ENCODE measurements at places on chromosomes 3 and 15.

DNA sequence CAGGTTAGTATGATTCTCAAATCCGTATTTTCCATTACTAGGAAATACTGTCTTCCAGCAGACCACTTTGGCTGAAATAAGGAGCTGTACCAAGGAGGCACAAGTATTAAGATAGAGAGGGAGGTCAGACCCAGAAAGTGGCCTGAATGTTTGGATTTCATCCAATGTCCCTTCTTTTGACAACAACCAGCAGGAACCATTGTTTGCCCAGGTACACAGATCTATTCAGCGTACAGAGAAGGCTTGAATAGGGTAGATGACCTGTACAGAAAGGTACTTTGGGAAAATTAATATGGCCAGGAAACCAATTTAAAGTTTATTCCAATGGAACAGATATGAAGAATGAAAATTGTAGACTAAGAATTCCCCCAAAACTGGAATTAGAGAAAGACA is 12.6 kb downstream of the MTHFS start:
- DNase-seq: no peak

DNA sequence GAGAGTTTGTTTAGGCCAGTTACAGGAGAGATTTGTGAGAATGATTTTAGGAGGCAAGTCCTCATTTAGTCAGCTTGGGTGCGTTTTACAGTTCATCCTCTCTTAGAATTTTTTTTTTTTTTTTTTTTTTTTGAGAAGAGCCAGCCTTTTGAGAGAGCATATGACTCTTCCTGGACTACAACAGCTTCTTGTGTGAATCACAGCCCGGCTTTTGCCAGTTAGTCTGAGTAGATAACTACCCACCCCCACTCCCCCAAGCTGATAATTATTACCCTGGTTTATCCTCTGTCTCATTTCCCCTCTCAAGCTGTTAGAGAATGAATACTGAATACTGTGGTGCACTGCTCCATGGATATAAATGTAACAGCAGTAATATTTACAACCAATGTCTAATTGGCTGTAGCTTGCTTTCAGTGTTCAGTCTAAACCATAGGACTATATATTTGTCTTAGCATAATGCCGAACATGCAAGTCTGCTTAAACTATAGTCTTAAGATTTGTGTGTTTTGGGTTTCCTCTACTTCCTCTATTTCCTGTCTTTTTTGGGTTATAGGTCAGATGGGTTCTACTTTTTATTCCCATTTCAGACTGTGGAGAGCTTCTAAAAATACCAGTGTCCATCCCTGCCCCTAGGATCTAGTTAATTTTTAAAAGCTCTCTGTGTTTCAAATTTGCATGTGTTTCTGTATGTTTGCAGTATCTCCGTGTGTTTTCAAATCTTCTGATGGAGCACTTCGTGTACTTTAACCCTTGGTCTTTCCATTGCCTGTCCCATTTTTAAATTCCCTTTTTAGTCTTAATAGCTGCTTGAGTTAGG is 8.0 kb downstream of the CHD2 start:
- DNase-seq: peak; percentile 57

- DNase-seq: no peak
Measured at GRCh38 chr3:40588406-40588805, 63.6 kb downstream of the ZNF621 start.

GRCh38 chr3:21750080-21750696 is 822 bp downstream of the ZNF385D start:
- DNase-seq: no peak

DNA sequence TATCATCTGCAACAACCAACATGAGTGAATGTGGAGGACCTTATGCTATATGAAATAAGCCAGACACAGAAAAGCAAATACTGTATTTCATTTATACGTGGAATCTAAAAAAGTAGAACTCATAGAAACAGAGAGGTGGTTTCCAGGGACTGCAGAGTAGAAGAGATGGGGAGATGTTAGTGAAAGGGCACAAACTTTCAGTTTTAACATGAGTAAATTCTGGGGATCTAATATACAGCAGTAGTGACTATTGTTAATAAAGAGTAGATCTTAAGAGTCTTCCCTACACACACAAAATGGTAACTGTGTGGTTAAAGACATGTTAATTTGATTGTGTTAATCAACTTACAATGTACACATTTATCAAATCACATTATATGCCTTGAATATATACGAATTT is 20.9 kb upstream of the MELTF start:
- no peak for DNase-seq

- DNase-seq: no peak
Measured at GRCh38 chr3:131363275-131363674, 18.3 kb upstream of the NUDT16 start.

DNA sequence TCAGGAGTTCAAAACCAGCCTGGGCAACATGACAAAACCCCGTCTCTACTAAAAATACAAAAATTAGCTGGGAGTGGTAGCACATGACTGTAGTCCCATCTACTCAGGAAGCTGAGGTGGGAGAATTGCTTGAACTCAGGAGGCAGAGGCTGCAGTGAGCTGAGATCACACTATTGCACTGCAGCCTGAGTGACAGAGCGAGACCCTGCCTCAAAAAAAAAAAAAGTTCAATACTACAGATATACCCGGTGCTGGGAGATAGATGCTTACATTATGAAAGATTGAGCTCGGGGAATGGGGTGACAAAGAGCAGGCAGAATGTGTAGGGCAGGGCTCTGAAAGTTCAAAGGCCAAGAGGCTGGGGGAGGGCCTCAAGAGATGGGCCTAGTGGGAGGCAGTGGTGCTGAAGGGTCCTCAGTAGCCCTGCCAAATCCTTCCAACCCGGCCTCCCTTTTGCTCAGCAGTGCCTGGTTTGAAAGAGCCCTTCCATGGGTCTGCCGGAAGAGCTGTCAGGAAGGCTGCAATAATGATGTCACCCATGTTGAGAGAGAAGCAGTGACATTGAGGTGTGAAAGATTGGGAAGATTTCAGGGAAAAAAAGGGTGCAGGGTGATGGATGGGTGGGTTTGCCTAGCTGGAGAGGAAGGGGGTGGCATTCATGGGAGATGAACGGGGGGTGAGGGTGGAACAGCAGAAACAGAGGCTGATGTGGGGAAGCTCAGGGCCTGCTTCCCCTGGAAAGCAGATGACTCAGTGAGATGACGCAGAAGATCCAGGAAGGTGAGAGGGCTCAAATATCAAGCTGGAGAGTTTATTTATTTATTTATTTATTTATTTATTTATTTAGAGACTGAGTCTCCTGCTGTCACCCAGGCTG is 20.0 kb upstream of the IREB2 start:
- no peak for DNase-seq

DNA sequence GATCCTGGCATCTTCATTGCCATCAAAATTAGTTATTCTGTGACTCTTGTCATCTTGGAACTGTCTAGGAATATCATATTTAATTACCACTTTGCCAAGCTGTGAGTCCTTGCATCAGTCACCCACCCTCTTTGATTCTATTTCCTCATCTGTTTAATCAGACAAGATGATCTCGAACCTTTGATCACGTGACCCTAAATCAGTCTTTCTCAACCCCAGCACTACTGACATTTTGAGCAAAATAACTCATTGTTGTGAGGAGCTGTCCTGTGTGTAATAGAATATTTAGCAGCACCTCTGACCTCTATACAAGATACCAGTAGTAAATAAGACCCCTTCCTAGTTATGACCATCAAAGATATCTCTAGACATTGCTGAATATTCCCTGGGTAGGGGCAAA is 343.4 kb upstream of the ARPP21 start:
- DNase-seq: peak; percentile 40

DNA sequence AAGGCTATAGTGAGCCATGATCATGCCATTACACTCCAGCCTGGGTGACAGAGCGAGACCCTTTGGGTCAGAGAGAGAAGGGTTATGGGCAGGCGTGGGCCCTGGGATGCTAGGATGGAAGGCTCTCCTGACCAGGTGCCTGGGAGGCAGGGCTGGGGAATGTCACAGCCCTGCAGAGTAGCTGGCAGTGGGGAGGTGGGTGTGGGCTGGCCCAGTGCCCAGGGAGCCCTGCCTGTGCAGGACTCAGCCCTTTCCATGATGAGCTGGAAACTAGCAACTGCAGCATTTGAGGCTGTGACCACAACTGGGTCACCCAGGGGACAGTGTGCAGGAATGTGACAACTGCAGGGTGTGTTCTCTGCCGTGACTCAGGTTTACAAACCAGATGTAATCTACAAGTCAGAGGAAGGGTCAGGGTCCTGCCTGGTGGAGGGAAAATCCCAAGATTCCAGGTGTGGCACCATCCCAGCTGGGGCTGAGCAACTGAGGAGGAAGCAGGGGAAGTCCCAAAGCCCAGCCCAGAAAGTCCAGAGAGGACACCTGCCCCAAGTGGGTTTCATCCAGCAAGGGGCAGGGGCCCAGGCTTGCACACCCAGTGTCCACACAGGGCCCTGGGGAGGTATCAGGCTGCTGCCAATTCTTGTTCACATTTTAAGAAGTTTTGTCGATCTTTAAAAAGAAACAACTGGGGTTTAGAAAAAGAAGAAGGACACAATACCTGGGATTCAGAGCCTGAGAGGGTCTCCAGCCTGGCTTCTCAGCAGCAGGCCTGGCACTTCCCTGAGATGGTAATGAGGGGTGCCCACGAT is 45.5 kb downstream of the SLC28A1 start:
- DNase-seq: no peak

- no peak for DNase-seq
Measured at GRCh38 chr3:13624671-13625125, 75.8 kb downstream of the FBLN2 start.

DNA sequence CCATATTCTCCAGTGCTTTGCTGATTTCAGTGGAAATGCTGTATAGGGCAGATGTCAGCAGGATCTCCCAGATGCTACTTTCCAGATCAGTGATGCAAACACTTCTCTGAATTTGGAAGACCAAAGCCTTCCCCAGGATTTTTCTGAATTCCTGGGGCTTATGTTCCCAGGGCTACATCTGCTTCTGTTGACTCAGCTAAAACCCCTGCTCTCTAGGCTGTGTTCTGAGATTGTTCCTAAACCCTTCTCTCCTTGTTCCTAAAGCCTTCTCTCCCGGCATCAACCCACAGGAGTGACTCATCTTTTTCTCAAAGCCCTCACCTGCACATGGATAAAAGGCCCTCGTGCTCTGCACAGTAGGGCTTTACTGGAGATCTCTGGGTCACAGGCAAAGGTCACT is 35.5 kb downstream of the FAH start:
- no peak for DNase-seq

DNA sequence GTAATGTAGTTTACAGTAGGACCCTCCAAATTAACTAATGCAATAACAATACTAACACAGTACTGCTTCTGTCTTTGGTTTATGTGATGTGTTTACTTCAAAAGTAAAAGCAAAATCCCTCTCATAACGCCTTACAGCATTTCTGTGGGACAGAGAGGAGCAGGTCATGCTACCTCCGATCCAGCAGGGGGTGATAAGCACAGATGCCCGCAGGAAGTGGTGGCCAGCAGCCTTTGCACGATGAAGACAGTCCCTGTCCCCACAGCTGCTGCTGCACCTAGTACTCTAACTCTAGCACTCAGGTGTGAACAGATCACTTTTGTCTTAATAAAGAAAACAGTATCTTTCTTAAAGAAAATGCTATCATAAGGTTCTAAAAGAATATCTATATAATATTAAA is 38.3 kb downstream of the ANO10 start:
- DNase-seq: peak; percentile 53

- DNase-seq: no peak
Measured at GRCh38 chr3:11612515-11613188, 31.1 kb downstream of the VGLL4 start.

DNA sequence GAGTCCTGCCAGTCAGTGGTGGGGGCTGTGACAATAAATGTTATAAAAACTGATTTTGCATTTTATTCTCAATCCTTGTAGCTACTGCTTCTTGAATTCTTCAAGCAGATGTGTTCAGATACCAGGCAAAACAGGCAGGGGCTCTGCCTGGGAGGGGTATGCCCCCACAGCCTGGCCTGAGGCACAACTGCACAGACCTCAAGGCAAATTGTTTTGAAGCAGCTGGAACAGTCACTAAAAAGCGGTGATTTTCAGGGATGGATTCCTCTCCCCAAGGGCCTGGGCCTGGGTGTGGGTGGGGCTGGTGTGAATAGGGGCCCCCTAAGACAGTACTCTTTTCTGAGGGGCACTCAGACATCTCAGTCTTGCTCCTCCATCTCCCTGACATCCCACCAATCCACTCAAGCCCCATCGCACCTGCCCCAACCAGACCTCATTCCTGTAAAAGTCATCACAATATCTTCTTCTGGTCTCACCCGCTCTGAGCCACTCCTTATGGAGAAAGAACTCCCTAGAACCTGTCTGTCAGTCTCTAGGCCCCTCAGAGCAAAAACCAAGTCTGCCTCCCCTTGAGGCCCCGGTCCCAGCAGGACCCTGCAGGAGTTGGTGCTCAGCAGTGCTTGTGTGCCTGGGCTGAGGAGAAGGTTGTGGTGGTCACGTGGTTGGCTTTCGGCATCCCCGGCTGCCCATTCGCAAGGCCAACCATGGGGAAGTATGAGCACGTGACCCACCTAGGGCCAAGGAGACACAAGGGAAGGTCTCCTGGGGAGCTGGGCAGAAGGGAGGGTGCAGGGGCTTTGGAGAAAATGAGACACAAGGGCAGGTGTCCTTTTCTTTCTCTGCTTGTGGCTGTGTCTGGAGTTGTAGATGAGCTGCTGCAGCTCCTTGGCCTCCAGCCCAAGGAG is 2.9 kb upstream of the PSTPIP1 start:
- peak; percentile 15 for DNase-seq

DNA sequence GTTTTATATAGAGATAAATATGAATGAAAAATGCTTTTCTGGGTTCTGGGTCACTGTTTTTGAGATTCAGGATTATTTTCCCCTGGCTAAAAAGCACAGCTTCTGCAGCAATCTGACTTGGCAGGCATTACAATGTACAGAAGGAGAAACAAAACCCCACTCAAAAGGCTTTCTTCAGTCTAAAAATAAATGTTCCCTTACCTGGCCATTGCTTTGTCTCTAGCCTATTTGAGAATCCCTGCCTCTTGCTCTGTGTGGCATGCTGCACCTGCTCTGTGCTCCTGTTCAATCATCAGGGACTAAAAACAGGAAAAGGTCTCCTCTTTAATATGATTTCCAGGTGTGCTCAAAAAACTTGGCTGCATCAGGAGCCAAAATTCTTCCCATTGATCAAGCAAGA is 187.4 kb upstream of the STAC start:
- DNase-seq: no peak

- DNase-seq: no peak
Measured at GRCh38 chr15:51172193-51172592, 77.5 kb upstream of the TNFAIP8L3 start.

- DNase-seq: no peak
Measured at GRCh38 chr3:99741588-99741987, 76.1 kb upstream of the CMSS1 start.

DNA sequence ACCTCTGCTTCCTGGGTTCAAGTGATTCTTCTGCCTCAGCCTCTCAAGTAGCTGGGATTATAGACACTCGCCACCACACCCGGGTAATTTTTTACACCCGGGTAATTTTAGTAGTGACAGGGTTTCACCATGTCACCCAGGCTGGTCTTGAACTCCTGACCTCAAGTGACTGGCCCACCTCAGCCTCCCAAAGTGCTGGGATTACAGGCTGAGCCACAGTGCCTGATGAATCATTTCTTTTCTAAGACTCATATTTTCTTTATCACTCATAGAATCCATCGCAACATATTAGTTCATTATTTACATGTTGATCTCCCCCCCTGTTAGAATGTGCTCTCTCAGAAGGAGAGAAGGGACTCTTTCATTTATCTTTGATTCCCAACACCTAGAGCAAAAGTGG is 109.5 kb upstream of the PTPRG start:
- no peak for DNase-seq

GRCh38 chr3:13496879-13497278 is 16.8 kb downstream of the HDAC11 start:
- DNase-seq: no peak
